A172 (cell line): ENCODE measurements at places on chromosomes 7 and 10.
A peak's percentile ranks its signal among the peaks of the same experiment; 100 is the strongest.

DNA sequence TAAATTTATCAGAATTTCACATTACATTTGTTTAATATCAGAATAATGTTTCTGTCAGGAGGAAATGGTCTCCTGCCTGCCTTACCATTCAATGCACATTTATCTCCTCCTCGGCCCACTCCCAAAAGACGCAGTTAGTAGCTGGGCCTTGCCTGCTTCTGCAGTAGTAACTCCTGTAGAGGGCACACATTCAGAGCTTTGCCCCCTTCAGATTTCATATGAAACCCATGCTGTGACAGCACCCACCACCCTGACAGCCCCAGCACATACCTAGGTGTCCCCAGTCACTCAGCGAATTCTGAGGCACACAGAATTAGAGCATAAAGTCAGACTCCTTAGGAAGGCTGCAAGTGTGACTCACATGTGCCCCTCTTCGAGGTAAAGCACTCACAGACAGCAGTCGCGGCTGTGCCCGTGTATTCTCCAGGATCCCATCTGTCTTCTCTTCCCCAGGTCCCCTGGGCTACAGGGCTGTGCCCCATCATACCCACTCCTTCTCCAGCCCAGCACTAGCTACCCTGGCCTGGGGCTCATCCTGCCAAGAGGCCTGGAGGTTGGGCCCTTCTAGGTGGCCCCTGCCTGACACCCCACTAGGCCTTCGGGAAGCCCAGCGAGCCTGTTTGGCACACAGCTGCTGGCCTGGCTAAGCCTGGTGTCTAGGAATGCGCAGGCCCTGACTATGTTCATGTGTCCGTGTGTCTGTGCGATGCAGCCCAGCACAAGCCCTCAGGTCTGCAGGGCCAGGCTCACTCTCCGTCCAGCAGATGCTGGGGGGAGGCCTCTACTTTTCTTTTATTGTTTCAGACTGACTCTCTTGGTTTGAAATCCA is 4.7 kb upstream of the DEPP1 start:
- DNase-seq: no peak

DNA sequence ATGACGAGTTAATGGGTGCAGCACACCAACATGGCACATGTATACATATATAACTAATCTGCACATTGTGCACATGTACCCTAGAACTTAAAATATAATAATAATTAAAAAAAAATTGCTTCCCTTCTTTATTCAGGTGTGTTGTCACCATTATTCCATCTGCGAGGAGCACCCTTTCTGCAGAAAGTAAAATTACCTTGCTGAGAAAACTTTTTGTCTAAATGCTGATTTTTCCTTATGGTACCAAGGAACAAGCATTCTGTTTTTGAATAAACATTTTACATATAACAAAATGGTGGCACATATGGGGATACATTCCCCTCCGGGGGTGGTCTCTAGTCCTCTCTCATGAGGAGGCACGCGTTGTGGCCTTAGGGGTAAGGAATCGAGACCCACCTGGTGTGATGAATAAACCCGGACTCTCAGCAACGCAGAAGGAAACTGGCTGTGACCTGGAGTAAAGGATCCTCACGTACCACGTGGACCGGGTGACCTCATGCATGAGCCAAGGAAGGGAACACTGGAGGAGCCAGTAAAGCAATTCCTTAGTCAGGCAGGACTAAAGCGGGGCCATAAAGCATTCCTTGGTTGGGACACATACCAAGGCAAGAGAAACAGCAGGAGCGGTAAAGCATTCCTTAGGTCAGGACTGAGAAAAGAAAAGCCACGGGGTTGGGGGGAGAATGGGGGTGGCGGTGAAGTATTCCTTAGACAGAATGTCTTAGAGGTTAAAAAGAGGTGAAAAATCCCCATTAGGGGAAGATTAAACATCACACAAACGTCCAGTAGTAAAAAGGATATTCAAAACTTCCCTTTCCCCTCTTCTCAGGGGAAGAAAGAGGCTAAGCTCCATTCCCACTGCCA is 20.8 kb upstream of the OPTN start:
- DNase-seq: no peak

DNA sequence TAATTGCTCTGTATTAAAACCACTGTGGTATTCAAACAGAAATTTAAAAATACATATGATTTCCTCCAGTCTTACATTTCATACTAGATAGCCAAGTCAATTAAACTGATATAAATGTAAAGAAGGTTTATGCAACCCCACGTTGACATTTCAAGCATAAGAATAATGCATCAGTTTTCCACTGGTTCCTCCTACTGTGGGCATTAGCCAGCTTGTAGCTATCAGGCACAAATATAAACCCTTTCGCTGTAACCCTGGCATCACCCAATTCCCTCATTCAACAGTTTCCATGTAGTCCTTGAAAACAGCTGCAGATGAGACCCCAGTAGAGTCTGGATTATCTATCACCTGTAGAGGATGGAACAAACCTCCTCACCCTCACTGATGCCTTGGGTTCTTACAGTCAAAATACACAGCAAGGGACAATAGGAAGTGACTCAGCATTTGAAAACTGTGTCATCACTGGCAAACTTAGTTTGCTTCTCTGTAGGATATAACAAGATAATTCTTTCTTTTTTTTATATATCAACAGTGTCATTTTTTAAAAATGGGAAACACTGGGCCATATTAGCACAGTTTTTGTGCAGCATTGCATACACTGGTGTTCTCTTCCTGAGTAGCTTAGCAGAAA is 113.0 kb downstream of the PDE1C start:
- peak; percentile 81 for DNase-seq

DNA sequence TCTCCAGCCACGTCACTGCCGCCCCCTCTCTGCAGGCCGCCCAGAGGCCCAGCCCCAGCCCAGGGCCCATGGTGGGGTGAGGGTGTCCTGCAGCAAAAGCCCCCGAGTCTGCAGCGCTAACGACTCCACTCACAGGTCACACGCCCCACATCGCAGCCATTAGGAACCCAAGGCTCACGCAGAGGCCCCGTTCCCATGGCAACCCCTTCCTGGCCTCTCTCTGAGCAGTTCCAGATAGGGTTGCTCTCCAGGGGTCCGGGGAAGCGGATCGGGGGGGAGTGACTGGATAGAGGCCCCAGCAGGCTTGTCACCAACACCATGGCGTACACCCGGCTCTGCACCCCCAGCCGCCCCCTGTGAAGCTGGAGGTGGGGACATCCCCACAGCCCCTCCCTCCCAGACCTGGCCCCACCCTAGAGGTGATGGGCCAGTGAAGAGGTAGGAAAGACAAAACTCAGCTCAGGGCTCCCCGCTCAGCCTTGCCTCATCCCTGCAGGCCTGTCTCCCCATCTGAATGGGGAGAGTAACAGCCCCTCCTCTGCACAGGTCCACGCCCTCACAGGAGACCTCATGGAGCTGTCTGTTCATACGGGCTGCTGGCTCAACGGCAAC is 41.2 kb downstream of the TNRC18 start:
- DNase-seq: no peak

DNA sequence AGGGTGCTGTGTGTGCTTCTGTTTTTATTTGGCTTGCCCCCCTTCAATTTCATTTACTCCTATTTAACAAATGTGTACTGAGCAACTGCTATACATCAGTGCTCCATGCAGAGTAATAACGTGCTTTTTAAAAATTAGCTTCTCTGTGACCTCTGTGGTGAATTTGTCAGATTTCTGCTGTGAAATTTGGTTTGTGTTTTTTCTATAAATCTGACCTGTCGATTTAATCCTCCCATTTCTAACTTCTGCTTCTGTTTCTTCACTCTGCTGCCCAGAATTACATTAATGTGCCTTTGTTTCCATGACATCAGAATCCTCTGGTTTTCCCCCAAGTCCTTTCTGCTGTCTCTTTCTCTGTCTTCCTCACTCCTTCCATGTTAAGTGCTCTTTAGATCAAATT is 123.8 kb upstream of the CACNA2D1 start:
- no peak for DNase-seq

GRCh38 chr7:134031835-134032617 is 95.1 kb upstream of the LRGUK start:
- DNase-seq: no peak

DNA sequence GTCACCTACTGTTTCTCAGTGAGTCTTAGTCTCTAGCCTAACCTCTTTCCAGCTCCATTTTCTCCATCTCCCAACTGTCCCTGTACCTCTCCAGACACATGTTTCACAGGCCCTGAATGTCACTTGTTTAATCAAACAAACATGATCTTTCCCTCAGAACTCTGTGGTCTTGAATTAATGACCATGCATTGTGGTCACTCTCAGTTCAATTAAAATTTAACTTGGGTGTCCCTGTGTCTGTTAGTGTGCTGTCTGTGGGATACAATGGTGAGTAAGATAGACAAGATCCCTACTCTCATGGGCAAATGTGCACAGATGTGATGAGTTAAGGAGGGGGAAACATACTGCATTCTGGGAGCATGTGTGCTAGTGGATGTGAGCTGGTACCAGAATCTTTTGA is 65.0 kb downstream of the RBM33 start:
- no peak for DNase-seq

DNA sequence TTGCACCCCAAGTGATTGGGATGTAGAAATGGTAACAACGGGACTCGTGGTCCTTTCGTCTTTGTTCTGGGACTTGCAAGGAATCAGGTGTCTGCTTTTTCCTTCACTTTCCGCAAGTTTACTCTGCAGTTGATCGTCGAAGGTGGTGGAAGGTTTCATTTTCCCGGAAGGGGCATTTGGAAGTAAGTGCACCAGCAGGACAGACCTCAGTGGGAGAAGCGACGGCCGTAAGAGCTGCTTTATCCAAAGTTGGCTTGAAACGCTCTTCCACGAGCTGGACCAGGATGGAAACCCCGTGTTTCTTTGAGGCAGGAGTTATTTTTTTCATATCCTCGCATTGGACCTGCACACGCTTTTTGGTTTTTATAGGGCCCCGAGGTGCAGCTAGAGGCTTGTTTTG is 1.2 kb downstream of the BRI3 start:
- no peak for DNase-seq

DNA sequence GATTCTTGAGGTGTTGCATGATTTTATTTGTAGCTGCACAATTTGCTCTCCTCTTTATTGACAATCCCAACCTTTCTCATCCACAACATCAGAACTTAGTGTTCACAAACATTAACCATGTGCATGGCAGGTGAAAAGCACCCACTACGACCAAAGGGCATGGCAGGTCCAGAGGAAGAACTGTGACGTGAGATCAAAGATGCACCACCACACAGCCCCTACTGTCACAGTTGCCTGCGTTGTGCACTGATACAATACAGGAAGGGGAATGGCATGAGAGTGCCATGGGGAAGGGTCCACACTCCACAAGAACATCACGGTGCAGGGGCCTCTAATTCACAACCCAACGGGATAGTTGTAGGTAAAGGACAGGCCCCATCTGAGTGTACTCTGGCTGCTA is 217.1 kb upstream of the PFKP start:
- no peak for DNase-seq

DNA sequence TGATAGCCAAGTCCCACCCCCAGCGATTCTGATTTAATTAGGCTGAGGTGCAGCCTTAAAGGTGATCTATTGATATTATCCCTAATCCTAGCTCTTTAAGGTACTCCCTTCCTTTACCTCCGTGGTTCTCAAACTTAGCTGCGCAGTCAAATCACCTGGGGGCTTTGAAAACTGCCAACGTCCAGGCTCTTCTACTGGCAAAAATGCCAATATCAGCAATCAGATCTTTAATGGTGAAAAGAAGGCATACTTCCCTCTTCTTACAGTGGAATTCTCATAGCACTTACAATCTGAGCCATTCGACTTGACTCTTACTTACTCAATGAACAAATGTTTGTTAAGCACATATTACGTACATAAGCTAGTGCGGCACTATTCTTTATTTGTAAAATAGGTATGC is 704 bp upstream of the SLC35B4 start:
- DNase-seq: no peak

GRCh38 chr10:11091517-11092102 is 73.9 kb downstream of the CELF2 start:
- DNase-seq: no peak
